ENCODE measurements at places on chromosomes 4 and X.
A peak's percentile ranks its signal among the peaks of the same experiment; 100 is the strongest.

- no peak for DNase-seq
Observed at GRCh38 chrX:11209798-11210414, 83.3 kb upstream of the AMELX start.

DNA sequence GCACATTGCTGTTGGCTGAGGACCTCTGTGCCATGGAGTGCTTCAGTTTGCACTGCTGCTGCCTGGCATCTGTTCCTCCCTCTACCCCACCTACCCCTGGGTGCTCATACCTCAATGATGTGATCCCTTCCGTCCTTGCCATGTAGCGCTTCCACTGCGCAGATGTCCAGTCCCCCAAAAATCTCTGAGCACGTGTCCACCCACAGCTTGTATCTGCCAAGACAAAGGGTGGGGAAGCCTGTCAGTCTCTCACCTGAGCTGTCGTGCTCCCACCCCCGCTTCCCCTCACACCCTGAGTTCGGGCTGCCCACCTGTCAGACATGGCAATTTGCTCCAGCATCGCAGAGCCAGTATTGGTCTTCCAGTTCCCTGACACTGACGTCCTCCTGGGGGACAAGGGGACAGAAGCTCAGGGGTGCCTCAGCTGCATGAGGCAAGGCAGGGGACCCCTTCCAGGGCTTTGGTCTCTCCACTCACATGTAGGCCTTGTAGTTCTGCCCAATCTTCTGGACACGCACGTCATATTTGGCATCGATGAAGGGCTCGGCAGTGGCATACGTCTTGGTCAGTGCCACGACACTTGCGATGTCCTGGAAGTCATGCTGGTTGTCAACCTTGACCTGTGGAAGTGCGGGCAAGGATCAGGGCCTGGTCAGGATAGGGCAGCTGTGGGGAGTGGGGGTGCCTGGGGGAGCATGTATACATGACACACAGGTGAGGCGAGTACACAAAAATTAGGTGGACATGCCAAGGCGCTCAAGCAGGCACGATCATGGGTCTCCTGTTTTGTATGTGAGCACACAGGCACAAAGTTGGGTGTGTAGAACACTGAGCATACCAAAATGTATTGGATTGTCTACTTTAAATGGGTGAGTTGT lies 6.0 kb upstream of the TIMP1 start:
- no peak for DNase-seq

- no peak for DNase-seq
Observed at GRCh38 chr4:77141964-77142645, 14.9 kb upstream of the CCNG2 start.

GRCh38 chr4:172270397-172270796 lies 457.2 kb downstream of the GALNTL6 start:
- no peak for DNase-seq

- DNase-seq: peak; percentile 23
Observed at GRCh38 chrX:41906515-41907187, 16.7 kb downstream of the CASK start.

GRCh38 chrX:107154787-107155620 lies 36.4 kb upstream of the RBM41 start:
- peak; percentile 39 for DNase-seq

- DNase-seq: no peak
Observed at GRCh38 chr4:150299816-150300215, 221.6 kb downstream of the DCLK2 start.

Measured in astrocyte of the spinal cord (primary cell).